SK-N-MC (cell line): ENCODE measurements at places on chromosomes 4 and X.

- DNase-seq = no peak
These were observed 1.2 kb downstream of the BCOR start for GRCh38 chrX:40096395-40097091.

GRCh38 chrX:5674036-5674435 lies 554.6 kb downstream of the NLGN4X start:
- no peak for DNase-seq

DNA sequence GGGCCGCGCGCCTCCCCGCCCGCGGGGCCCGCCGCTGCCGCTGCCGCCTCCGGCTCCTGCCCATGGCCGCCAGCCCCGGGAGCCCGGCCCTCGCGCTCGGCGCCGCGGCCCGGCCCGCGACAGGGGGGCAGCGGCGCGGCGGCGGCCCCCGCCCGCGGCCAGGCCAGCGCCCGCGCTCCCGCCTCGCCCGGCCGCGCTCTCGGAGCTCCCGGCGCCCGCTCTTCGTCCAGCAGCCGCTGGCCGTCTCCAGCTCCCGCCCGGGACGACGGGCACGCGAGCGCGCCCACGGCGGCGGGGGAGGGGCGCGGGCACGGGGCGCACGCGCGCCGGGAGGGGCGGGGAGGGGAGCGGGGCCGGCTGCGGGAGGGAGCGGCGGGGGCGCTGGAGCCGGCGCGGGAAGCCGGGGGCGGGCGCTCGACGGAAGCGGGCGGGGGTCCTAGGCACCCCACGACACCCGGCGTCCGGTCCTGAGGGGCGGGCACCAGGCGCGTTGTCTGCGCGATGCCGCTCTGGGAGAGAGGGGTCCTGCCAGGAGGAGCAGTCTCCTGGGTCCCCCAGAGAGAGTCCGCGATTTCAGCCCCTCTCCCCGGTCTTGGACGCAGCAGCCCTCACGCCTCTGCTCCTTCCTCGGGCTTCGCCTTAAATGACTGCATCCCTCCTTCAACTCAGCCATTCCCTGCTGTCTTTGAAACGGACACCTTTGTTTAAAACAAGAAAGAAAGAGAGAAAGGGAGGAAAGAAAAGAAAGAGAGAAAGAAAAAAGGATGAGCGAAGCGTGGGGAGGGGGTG lies 490 bp upstream of the PDZD4 start:
- DNase-seq = no peak

GRCh38 chr4:168515222-168516011 lies 18.6 kb downstream of the PALLD start:
- no peak for DNase-seq

GRCh38 chr4:110170861-110171260 lies 27.6 kb downstream of the ELOVL6 start:
- no peak for DNase-seq

DNA sequence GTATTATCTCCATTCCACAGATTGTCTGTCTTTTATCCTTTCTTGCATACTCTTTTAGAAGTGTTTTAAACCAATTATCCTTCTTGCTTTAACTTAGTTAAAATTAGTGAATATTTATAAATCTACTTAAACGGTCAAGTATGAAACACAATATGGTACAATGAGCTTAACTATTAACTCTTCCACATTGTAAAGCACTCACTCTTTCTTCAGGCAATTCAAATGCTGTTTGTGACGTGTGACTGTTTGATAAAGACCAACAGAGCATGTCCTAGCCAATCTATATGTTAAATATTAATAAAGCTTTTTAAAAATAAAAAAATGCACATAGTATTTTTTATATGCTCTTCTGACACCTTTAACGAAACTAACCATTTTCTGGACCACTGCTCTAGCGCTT lies 192.7 kb downstream of the ARAP2 start:
- DNase-seq = no peak

DNA sequence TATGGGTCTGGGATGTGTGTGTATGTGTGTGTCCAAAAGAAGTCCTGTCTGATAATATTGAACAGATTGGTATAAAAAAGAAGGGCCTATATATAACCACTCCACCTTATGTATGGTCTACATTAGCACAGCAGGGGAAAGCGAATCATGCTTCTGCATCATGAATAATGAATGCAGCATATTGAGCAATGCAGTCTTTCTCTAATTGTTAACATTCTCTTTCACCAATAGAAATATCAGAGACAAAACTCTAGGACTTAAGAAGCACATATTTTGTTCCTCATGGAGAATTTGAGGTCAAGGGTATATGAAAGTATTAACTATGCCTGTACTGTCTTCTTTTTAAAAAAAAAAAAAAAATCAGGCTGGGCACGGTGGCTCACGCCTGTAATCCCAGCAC lies 264.3 kb upstream of the NOCT start:
- DNase-seq = peak; percentile 53

DNA sequence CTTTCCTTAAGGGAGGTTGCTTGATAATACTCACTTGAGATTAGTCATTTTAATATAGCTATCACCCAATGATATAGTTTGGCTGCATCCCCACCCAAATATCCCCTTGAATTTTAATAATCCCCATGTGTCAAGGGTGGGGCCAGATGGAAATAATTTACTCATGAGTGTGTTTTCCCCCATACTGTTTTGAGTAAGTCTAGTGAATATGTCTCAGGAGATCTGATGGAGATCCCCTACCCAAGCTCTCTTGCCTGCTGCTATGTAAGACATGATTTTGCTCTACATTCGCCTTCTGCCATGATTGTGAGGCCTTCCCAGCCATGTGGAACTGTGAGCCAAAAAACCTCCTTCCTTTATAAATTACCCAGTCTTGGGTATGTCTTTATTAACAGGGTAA lies 539.7 kb upstream of the GRID2 start:
- DNase-seq = no peak

GRCh38 chr4:33052241-33052640 lies 2332.1 kb downstream of the PCDH7 start:
- no peak for DNase-seq

- DNase-seq = no peak
These were observed at the start of gene UNC5C for GRCh38 chr4:95548738-95549245. TSS of gene UNC5C (minus strand) at chr4:95548973.

- no peak for DNase-seq
These were observed 149.5 kb downstream of the MAML3 start for GRCh38 chr4:140004549-140004895.

GRCh38 chr4:54607521-54607920 lies 50.2 kb upstream of the KIT start:
- DNase-seq = no peak

GRCh38 chr4:151628001-151628608 lies 132.7 kb downstream of the GATB start:
- DNase-seq = no peak

DNA sequence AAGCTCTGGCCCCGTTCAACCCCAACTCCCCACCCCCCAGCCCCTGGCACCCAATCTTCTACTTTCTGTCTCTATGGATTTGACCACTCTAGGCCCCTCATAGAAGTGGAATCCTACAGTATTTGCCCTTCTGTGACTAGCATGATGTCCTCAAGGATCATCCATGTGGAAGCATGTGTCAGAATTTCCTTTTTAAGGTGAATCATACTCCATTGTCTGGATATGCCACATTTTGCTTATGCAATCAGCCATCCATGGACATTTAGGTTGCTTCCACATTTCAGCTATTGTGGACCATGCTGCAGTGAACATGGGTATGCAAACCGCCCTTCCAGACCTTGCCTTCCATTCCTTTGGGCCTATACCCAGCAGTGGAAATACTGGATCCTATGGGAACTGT lies 15.5 kb downstream of the CCNQ start:
- no peak for DNase-seq

GRCh38 chrX:46340696-46341095 lies 204.5 kb downstream of the ZNF674 start:
- DNase-seq = no peak
